ENCODE measurements at places on chromosomes 2 and 18.

DNA sequence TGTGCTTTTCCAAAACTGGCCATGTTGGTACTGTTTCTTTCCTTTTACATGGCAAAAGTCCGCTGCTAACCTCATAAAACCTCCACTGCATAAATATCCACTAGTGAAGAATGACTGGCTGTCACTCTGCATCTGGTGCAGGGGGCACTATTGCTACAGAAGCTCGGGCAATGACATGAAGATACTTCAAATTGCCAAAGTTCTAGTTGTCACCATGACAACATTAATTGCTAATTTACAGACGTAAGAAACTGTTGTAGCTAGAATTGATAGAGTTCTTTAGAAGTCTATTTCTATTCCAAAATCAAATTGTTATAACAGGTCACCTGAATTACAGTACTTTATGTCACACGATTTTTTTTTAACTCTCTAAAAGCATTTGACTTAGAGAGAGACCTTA is 845 bp downstream of the CFAP210 start:
- no peak for DNase-seq

- DNase-seq, result no peak
Observed at GRCh38 chr2:20604951-20605381, 45.9 kb downstream of the HS1BP3 start.

DNA sequence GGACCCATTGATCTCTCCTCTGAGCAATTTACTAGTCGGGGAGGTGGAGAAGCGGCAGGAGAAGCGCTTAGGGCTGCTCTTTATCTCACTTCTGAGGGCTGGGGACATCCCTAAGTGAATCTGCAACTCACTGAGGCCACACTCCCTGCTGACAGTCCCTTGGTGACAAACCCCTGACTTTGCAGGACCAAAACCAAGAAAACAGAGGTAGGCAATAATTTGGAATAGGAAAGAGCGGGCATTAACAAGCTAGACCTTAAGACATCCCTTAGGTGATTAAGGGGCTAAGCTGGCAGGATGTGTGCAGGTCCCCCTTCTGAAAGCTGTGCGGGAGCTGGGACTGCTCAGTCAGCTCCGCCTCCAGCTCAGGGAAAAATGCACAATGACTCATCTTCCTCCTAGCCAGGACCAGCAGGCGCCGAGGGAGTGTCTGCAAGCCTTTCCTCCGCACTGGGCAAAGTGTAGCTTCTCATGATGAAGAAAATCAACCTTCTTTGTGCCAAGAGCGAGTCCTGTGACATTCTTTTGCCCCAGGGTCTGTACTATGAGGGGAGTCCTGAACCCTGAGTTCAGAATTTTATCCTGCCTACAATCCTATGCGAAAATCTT is 63.3 kb downstream of the BOD1L2 start:
- no peak for DNase-seq

DNA sequence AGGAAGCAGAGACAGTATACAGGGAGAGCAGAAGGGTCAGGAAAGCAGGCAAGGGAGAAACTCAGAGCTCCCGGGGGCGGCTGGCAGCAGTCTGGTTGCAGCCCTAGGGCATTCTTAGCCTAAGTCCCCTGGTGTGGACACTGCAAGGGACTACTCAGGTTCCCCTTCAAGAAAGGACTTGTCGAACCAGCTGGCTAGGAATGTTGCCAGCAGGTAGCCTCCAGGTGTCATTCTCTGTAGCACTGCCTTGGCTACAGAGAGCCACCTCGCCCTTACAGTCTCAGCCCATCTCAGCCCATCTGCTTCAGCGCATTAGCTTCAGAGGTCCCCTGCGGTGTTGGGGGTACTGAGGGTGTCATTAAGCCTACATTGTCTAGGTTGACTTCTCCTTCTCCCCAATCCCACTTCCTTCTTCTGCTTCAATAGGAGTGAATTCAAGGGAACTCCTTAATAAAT is 11.3 kb upstream of the TMSB10 start:
- no peak for DNase-seq

- no peak for DNase-seq
Observed at GRCh38 chr2:207038299-207038698, 99.0 kb downstream of the CPO start.

- DNase-seq, result no peak
Observed at GRCh38 chr2:20061476-20061875, 10.0 kb upstream of the LAPTM4A start.

DNA sequence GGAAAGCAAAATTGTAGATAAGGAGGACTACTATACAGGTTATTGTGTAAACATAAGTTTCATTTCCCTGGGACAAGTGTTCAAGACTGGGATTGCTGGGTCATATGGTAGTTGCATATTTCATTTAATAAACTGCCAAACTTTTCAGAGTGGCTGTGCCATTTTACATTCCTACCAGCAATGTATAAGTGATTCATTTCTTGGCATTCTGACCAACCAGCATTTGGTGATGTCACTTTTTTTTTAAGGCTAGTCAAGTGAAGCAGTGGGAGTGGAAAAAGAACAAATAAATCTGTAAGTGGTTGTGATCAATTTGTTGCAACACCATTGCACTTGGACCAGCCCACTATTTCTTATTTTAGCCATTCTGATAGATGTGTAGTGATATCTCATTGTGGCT is 5.2 kb upstream of the CHCHD5 start:
- no peak for DNase-seq

DNA sequence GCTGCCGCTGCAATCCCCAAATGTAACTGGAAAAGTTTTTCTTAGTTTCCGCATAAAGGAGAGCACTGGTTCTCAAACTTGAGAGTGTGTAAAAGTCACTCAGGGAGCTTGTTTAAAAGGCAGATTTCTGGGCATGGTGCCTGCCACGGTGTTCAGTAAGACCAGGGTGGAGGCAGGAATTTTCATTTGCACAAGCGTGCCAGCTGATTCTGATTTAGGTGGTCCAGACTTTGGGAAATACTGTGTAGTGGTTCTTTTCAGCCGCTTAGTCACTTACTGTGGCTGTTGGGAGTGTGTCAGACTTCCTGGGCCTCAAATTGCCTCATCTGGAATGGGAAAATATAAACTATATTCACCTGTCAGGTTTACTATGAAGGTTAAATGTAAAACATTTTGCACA is 788 bp downstream of the ARMC9 start:
- DNase-seq, result no peak

GRCh38 chr2:156483741-156484173 is 47.6 kb downstream of the GPD2 start:
- no peak for DNase-seq

DNA sequence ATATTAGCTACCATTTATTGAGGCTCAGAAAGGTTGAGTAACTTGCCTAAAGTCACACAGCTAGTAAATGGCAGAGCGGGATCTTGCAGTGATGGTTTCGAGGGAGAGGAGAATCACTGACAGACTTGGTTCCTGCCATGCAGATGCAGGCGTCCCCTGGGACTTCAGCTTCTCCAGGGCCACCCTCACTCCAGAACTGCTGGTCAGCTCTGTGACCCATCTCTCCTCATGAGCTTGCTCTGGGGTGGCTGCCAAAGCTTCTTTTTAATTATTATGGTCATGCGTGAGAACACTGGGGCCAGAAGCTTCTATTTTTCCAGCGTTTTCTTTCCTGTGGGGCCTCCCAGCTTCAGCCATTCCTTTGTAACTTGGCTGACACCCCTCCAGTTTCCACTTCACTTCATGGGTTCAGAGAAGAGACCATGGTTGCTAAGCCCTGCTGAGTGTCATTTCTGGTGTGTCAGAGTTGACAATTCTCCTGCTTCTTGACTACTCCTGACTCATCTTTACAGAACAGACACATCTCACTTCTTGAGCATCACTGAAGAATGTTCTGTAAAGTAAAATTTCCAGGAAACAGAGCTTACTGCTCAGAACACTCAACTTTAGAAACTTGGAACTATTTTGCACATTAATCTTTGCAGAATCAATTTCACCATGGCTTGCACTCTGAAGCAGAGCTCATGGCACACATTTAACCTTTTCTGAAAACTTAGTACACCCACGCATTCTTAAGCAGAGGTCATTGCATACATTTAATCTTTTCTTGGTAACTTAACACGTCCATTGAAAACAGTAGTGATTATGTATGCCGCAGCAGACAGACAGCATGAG is 70.4 kb downstream of the IL1R2 start:
- no peak for DNase-seq

GRCh38 chr2:157267476-157267875 is 10.0 kb downstream of the GALNT5 start:
- no peak for DNase-seq

- no peak for DNase-seq
Observed at GRCh38 chr2:225040142-225040541, 2.1 kb downstream of the DOCK10 start.

GRCh38 chr18:30748541-30748940 is 294.0 kb downstream of the DSC3 start:
- no peak for DNase-seq

- DNase-seq, result no peak
Observed at GRCh38 chr2:119523952-119524694, at the start of gene SCTR. TSS of gene SCTR (minus strand) at chr2:119524483. CDS start at chr2:119524226, 257 bp downstream.

- DNase-seq, result no peak
Observed at GRCh38 chr2:238667008-238667407, 180.9 kb upstream of the TWIST2 start.

DNA sequence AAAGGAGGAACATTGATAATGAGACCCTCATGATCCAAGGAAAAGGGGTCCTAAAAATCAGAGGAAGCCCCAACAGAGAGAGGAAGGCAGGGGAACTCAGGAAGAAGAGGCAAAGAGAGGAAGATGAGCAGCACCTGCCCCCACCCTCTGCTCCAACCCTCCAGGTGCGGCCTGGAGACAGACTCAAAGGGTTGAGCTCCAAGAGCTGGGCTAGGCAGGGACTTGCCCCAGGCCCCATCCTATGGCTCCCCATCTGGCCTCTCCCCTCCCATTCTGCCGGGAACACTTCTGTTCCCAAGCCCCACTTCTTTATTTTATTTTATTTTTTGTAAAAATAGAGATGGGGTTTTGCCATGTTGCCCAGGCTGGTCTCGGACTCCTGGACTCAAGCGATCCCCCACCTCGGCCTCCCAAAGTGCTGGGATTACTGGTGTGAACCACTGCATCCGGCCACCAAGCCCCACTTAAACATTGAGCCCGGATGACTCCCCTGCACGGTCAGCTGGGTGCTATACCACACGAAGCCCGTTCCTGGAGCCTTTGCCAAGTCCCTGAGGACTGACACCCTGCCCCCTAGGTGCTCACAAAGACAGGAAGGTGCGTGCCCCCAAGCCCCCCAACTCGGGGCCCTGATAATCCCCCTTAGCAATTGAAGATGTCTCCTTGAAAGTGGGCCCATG is 3.8 kb upstream of the GPR55 start:
- DNase-seq, result no peak

GRCh38 chr2:164773635-164774034 is 68.0 kb downstream of the COBLL1 start:
- DNase-seq, result no peak

GRCh38 chr2:135948642-135949355 is 36.6 kb downstream of the DARS1 start:
- peak; percentile 48 for DNase-seq

DNA sequence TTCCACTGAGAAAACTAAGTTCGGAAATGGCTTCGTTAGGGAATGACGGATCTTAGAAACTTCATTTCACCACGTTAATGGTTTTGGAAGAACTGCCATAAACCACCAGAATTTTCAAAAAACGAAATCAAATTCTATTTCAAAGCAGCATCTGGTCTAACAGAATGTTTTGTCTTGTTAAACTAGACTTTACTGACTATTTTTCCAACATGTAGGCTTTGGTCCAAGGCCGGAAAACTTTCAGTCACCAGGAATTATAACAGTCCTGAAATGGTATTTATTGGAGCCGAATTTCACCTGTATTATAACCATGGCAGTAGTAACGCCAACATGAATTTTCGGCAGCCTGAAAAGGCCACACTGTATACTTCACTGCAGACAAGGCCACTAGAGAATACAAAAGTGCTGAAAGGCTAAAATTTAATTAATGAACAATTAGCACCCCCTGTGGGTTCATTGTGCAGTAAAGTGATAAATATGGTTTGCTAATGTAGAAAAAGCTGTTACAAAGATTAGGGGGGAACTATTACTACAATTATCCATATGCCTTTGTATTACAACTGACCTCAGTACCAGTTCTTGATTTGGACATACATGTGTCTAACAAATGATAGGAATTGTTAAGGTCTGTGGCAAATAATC is 116.4 kb downstream of the ZNF521 start:
- no peak for DNase-seq

DNA sequence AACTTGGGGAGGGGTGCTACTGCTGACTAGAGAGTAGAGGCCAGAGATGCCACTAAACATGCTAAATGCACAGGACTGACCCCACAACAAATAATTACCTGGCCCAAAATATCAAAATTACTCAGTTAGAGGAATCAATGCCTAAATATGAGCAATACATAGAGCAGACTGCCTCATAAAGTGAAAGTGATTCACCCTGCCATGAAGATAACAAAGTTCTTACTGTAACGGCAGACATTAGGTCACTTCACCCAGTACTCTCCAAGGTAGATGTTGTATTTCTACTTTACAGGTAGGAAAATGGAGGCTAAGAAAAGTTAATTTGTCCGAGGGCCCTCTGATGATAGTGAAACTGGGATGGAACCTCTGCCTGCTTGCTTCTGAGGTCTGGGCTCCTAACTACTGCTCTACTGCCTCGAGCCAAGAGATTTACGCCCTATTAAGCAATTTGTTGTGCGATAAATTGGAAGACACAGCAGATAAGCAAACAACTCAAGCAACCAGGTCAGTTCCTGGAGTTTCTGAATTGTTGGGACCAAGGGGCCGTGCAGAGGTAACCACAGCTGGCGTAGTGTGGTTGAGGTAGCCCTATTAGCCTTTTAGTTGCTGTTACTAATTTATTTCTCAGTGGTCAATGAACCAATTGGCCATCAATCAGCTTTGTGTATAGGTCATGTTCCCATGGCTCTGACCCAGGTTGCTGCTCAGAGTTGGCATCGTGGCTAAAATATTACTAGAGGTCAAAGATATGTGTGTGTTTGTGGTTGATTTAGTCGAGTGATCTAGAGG is 4.8 kb downstream of the DHRS9 start:
- no peak for DNase-seq

GRCh38 chr2:64212801-64213321 is 68.6 kb upstream of the PELI1 start:
- DNase-seq, result no peak

GRCh38 chr18:79223431-79223830 is 154.2 kb downstream of the ATP9B start:
- no peak for DNase-seq

DNA sequence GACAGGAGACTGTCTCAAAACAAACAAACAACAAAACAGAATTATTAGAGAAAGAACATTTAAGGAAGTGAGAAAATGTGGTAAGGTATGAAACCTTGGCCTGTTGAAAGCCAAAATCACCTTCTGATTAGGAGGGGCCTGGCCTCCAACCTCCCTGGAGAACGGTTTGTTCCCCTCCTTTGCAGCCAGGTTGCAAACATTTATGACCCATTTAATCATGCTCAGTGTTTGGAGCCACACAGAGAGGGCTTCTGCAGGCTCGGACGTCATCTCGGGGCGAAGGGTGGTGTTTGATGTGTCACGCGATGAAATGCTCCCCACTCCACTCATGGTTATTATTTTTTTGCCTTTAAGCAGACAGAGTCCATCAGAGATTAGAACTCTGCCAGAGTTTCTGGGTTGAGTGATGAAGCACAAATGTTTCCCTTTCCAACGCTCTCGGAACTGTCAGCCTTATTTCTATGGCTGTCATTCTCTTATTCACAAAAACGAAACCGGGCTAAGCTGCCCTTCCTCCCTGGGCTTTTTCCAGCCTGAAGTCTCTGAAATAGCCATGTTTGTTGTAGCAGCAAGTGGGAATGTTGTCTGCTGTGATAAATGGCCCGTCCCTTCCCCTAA is 33.6 kb upstream of the ROCK2 start:
- DNase-seq, result no peak

- DNase-seq, result peak; percentile 27
Observed at GRCh38 chr2:98692090-98693054, 38.6 kb downstream of the MGAT4A start.

GRCh38 chr2:45439788-45440773 is 171.0 kb downstream of the SRBD1 start:
- no peak for DNase-seq
